Osteoblast (primary cell): ENCODE measurements at places on chromosomes 13 and 19.

DNA sequence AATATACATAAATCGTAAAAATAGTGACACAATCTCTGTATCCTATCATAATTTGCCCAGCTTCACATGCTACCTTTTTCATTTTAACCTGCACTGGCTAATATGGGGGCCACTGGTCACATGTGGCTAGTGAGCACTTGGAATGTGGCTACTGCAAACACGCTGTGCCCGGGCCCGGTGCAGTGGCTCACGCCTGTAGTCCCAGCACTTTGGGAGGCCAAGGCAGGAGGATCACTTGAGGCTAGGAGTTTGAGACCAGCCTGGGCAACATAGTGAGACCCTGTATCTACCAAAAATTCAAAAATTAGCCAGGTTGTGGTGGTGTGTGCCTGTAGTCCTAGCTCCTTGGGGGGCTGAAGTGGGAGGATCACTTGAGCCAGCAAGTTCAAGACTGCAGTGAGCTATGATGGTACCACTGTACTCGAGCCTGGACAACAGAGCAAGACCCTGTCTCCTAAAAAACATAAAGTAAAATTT, 1.5 kb upstream of the N4BP2L1 start:
- no peak overlapping the region for H3K4me3 ChIP-seq
- no peaks in the 10 kb centered on the region for H3K27me3 ChIP-seq
- H3K27ac ChIP-seq = no peak overlapping the region
- peaks cover 10% of the 10 kb centered on the region for H3K36me3 ChIP-seq
- no peak for DNase-seq

- H3K27ac ChIP-seq = peak overlapping the region; percentile 10
- no peak overlapping the region for H3K4me3 ChIP-seq
- H3K27me3 ChIP-seq = no peaks in the 10 kb centered on the region
- H3K36me3 ChIP-seq = peaks cover 68% of the 10 kb centered on the region
- no peak for DNase-seq
Measured at GRCh38 chr13:114025714-114026431, 52.0 kb upstream of the C13orf46 start.

- no peaks in the 10 kb centered on the region for H3K4me1 ChIP-seq
- no peak overlapping the region for H3K27ac ChIP-seq
- no peaks in the 10 kb centered on the region for H3K27me3 ChIP-seq
- H3K36me3 ChIP-seq = no peaks in the 10 kb centered on the region
Measured at GRCh38 chr19:17926044-17926443, 6.8 kb upstream of the CCDC124 start.

GRCh38 chr19:6222884-6223283, 56.9 kb downstream of the MLLT1 start:
- H3K27me3 ChIP-seq = no peaks in the 10 kb centered on the region
- peaks cover 14% of the 10 kb centered on the region for H3K4me1 ChIP-seq
- H3K36me3 ChIP-seq = peaks cover 37% of the 10 kb centered on the region
- H3K4me3 ChIP-seq = no peak overlapping the region

- H3K36me3 ChIP-seq = no peaks in the 10 kb centered on the region
- no peaks in the 10 kb centered on the region for H3K27me3 ChIP-seq
- H3K4me3 ChIP-seq = no peak overlapping the region
- no peak for DNase-seq
Measured at GRCh38 chr13:56066321-56066720, 1074.4 kb upstream of the PRR20A start.

- no peaks in the 10 kb centered on the region for H3K27me3 ChIP-seq
- H3K4me3 ChIP-seq = no peak overlapping the region
- peak; percentile 87 for DNase-seq
- H3K27ac ChIP-seq = peak overlapping the region; percentile 30
Measured at GRCh38 chr19:17097593-17098126, 22.1 kb downstream of the MYO9B start.

- no peak for DNase-seq
- H3K27ac ChIP-seq = no peak overlapping the region
- no peaks in the 10 kb centered on the region for H3K4me1 ChIP-seq
- H3K4me3 ChIP-seq = no peak overlapping the region
Measured at GRCh38 chr13:86877441-86877840, 793.7 kb upstream of the SLITRK5 start.

- H3K4me3 ChIP-seq = no peak overlapping the region
- H3K27ac ChIP-seq = no peak overlapping the region
- H3K36me3 ChIP-seq = no peaks in the 10 kb centered on the region
- DNase-seq = no peak
- no peaks in the 10 kb centered on the region for H3K4me1 ChIP-seq
- no peaks in the 10 kb centered on the region for H3K27me3 ChIP-seq
Measured at GRCh38 chr19:35051796-35052195, 10.3 kb downstream of the HPN start.

DNA sequence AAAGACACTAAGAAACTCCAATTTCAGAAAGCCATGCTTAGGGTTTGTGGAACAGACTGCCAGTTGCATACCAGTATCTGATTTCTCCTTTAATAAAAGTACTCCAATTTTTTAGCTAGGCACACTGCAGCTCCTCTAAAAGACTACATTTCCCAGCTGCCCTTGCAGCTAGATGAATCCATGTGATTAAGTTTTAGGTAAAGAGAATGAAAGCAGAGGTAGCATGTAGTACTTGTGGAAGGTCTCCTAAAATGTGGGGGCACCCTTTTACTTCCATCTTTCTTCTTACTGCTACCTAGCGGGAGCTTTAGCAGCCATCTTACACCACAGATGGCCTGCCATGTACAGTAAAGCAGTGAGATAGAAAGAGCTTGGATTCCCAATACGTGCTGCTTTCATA, 33.0 kb upstream of the TSC22D1 start:
- no peak overlapping the region for H3K4me3 ChIP-seq
- H3K27me3 ChIP-seq = no peaks in the 10 kb centered on the region
- H3K4me1 ChIP-seq = no peaks in the 10 kb centered on the region
- H3K27ac ChIP-seq = no peak overlapping the region
- no peak for DNase-seq

DNA sequence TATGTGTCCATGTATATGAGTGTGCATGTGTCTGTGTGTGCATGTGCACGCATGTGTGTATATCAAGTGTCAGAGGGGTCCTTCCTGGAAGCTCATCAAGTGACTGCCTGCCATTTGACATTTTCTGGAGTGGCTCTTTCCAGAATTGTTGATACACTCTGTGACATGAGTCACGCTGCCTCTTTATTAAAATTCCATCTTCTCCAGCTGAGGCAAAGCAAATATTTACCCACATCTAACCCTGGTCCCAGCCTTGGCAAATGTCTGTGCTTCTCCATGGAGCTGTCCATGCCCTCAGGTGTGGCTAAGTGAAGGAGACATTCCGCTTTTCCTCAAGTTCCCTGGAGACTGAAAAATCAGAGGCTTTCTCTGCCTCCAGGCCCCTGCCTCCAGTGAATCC, 88.2 kb upstream of the MBNL2 start:
- H3K4me1 ChIP-seq = no peaks in the 10 kb centered on the region
- peaks cover 3% of the 10 kb centered on the region for H3K27me3 ChIP-seq
- H3K36me3 ChIP-seq = no peaks in the 10 kb centered on the region
- no peak overlapping the region for H3K27ac ChIP-seq
- no peak overlapping the region for H3K4me3 ChIP-seq

DNA sequence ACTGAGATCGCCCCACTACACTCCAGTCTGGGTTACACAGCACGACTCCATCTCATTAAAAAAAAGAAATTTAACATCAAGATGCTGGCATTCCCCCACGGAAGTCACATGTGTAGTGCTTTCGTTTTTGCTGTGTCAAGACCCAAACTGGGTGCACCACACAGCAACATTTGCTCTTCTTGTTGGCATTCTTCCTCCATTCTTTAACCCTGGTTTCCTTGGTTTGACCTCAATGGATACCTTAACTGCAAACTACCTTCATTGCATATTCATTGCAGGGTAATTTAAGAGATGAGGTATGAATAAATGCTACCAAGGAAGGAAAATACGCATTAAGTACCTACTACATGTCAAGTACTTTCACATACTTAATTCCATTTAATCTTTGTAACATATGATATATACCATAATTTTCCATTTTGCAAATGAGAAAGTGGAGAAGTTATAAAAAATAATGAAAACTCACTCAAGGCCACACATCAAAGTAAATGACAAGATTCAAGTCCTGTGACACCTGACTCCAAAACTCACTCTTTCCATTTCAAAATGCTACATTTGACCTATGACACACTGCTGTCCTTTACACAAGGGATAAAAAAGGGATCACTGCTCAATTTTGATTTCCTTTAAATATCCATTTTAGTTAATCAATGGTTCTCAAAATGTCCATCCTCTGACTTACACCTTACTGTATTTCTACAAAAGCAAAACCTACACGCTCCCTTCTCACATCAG, 59.2 kb downstream of the STK24 start:
- no peaks in the 10 kb centered on the region for H3K27me3 ChIP-seq
- no peak for DNase-seq
- H3K36me3 ChIP-seq = peaks cover 24% of the 10 kb centered on the region

DNA sequence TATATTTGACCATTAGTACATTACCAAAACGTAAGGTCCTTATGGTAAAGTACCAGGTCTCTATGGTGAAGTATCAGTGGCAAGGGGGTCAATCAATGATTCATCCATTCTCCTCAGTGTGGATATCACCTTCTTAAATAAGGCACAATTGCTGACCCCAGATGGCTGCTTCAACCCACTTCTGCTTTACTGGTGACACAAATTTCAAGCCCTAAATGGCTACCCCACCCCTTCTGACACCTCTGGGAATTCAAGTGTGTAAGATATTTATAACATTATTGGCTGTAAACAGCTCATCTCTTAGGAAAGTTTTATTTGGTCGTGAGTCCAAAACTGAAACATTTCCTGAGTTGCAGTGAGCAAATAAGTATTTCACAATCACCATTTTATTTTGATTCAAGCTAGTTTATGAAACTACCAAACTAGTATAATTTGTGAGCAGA, 7.9 kb upstream of the WBP4 start:
- peak; percentile 36 for DNase-seq
- no peaks in the 10 kb centered on the region for H3K36me3 ChIP-seq
- peak overlapping the region; percentile 49 for H3K4me3 ChIP-seq
- H3K27ac ChIP-seq = peak overlapping the region; percentile 81

GRCh38 chr13:100611678-100612492, 23.3 kb upstream of the GGACT start:
- no peaks in the 10 kb centered on the region for H3K4me1 ChIP-seq
- no peak overlapping the region for H3K4me3 ChIP-seq
- H3K27me3 ChIP-seq = no peaks in the 10 kb centered on the region
- H3K27ac ChIP-seq = no peak overlapping the region
- no peak for DNase-seq

DNA sequence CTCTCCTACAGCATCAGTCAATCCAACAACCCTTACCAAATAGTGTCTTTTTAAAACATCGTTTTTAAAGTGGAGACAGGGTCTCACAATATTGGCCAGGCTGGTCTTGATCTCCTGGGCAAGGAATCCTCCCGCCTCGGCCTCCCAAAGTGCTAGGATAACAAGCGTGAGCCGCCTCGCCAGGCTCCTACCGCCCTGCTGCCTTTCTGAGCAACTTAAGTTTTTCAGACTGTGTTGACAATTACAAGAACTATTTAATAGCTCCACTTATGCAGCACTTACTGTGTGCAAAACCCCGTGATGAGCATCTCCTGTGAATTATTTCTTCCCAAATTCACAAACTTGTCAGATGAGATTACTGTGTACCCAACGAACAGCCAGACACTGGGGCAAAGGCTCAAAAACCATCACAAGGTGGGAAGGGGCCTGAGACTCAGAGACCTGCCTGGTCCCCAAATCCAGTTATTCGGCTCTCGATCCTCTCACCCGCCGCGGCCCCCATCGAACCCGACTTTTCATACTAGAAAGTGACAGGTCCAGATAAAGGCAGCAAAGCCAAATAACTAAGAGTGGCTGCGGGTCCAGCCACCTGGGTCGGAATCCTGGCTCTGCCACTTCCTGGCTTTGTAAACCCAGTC, 581 bp downstream of the RPL18 start:
- H3K4me1 ChIP-seq = peaks cover 24% of the 10 kb centered on the region
- H3K27ac ChIP-seq = peak overlapping the region; percentile 93
- no peaks in the 10 kb centered on the region for H3K27me3 ChIP-seq
- H3K4me3 ChIP-seq = peak overlapping the region; percentile 100
